ENCODE measurements at places on chromosomes 4 and X.

- no peak for DNase-seq
These were observed 364.1 kb downstream of the FSTL5 start for GRCh38 chr4:161799710-161800109.

- DNase-seq, result peak; percentile 63
These were observed 51.8 kb downstream of the RBPJ start for GRCh38 chr4:26372525-26373172.

GRCh38 chr4:183507925-183508696 lies 3.3 kb downstream of the ING2 start:
- DNase-seq, result no peak

GRCh38 chr4:70654605-70655011 lies 11.7 kb downstream of the JCHAIN start:
- DNase-seq, result no peak

- no peak for DNase-seq
These were observed 69.3 kb downstream of the AMMECR1 start for GRCh38 chrX:110248578-110248977.

GRCh38 chr4:142567620-142568451 lies 278.3 kb downstream of the INPP4B start:
- DNase-seq, result no peak

GRCh38 chrX:148784856-148785255 lies 284.4 kb downstream of the AFF2 start:
- no peak for DNase-seq

GRCh38 chr4:163694385-163694784 lies 199.9 kb downstream of the TMA16 start:
- DNase-seq, result no peak
